Stimulated activated CD4-positive, alpha-beta T cell treated with anti-CD3 and anti-CD28 coated beads, TNF-alpha, amount 100 ng/mL, for 48 hours (primary cell): ENCODE measurements at places on chromosomes 2 and 18.

- DNase-seq: no peak
Observed at GRCh38 chr18:11976315-11977152, 4.8 kb upstream of the IMPA2 start.

- no peak for DNase-seq
Observed at GRCh38 chr2:151782378-151783132, 45.7 kb downstream of the ARL5A start.

GRCh38 chr2:107588181-107588580, 238.5 kb upstream of the RGPD4 start:
- no peak for DNase-seq

GRCh38 chr2:221689140-221689539, 117.0 kb upstream of the EPHA4 start:
- no peak for DNase-seq

- no peak for DNase-seq
Observed at GRCh38 chr2:222869252-222869560, 8.4 kb downstream of the ACSL3 start.

- no peak for DNase-seq
Observed at GRCh38 chr2:156918410-156918809, 339.1 kb upstream of the GALNT5 start.

GRCh38 chr2:60857056-60857455, 24.3 kb upstream of the REL start:
- DNase-seq: no peak

DNA sequence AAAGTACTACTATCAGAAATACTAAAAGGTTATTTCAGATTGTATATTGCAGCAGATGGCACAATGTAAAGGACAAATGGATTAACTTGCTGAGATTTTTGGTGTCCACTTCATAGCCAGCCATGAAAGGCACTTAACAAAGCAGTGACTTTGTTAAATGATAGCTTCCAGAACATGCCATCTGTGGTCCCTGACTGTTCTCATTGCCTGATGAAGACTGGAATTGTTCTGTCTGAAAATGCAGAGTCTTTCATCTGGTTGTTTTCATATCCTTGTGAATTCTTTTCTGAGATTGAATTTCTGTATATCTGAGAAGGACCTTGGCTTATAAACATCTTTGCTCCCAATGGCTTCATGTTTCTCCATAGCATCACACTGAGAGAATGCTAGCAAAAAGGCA, 44.4 kb upstream of the LRRTM1 start:
- no peak for DNase-seq
